ENCODE measurements at places on chromosomes 12 and 14.

- DNase-seq: no peak
Measured at GRCh38 chr14:83850092-83850491, 1679.9 kb upstream of the FLRT2 start.

GRCh38 chr12:54036620-54037359 is 3.9 kb downstream of the HOXC5 start:
- DNase-seq: no peak

DNA sequence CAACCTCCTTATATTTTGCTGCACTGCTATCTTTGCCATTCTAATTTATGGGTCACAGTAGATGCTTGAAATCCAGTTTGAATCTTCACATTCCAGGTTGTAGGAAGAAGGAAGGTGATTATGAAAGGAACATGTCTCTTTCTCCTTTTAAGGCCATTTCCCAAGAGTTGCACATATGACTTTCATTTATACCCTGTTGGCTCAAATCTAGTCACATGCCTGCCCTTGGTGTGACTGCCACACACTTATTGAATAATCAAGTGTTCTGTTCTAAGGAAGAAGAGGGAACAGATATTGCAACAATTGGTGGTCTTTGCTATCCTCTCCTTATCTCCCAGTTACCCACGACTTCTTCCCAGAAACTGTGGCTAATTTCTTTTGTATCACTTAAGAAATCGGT is 404.3 kb downstream of the TMEM117 start:
- no peak for DNase-seq

DNA sequence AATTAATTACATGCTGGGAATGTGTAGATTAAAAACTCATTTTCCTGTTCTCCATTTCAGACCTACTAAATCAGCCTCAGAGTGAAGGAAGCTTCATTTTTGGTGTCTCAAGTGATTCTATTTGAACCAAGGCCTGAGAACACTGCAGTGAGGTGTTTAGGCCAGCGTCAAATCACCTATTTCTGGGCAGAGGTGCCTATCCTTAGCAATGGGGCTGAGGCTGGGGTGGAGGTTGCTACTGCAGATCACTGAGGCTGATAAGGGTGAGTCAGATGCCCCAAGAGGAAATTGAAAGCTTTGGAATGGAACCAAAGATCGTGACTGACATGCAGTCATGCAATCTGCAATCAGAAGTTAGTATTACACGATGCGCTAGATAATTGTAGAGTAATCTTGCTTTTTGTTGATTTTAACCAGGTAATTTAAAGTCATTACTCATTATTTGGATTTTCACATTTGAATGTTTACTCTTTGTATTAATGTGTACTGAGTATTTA is 4.4 kb downstream of the TXNRD1 start:
- peak; percentile 68 for DNase-seq

- DNase-seq: no peak
Measured at GRCh38 chr12:132806857-132807256, 21.8 kb downstream of the GOLGA3 start.

DNA sequence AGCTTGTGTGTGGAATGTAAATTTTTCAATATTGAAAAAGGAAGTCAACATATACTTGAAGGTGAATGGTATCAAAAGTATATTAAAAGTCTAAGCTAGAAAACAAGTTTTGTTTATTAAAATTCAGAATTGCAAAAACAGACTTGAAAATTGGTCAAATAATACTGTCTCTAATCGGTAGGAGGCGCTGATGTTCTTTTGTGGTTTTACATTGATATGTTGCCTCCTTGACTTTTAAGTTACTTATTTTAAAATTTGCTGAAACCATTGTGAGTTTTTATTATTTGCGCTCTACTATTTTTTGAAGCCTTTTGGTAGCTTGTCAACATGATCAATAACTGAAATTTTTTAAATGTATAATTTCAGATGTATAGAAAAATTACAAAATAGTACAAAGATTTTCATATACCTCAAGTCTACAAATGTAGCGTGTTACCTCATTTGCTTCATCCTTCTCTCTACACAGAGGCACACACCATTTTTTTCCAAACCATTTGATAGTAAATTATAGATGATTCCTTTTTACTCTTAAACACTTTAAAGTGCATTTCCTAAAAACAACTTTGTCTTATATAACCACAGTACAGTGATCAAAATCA is 6.9 kb downstream of the RTRAF start:
- no peak for DNase-seq

DNA sequence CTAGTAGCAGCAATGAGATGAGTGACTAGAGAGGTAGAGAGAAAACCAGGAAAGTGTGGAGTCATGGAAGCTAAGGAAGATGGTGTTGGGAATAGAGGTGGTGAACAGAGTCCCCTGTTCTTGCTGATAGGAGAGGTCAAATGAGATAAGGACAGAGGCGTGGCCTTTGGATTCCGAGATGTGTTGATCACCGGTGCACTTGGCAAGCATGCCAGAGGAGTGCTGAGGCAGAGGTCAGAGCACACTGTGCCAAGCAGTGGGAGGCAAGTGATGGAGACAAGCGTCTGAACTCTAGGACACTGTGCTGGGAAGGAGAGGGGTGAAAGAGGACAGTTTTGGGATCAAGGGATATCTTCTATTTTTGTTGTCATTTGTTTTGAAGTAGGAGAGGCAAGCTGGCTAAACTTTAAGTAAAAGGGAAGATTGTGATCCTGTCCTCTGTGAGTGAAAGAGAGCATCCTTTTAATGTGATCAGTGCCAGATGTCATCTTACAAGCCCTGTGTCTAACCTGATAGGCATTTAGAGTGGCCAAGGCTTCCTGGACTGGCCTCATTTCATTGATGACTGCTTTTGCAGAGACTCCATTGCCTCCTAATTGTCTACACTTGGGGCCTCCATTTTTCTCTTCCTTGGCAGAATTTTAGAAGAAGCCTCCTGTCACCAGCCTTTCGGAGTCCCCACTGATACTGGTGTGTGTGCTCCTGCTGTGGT is 336.4 kb downstream of the CACNA1C start:
- DNase-seq: no peak

GRCh38 chr14:91270619-91271018 is 26.1 kb upstream of the GPR68 start:
- DNase-seq: no peak

DNA sequence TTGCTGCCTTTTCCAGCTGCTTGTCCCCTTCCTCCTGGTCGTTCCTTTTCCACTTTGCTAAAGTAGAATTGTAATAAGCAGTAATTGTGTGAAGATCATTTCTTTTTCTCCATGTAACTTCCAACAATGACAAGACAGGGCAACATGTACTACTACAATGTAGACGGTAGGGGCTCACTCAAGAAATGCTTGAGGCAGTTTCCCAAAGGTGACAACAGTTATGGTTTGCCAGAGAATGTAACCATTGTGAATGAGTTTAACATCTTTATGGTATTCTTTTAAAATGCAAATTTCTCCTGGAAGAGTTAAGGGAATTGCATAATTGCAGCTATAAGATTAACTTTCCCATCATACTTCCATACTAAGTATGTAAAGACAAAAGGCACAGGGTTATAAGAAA is 23.8 kb upstream of the PHLDA1 start:
- DNase-seq: no peak

DNA sequence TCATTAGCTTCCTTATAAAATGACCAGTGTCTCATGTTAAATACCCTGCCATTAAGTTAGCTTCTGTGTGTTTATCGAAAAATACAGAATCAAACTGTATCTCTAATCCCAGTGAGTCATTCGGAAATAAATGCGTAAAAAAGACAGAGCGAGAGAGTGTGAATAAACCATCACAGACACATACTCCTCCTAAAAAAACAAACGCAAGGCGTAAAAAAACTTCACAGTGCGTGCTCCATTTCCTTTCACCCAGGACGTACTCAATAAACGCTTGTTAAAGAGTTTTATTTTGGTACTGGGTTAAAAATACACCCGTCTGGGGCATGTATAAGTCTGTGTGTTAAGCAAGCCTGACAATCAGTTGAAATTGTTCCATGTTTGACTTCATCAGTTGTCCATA is 58.8 kb upstream of the ISM2 start:
- DNase-seq: no peak

GRCh38 chr12:47527816-47528215 is 178.0 kb downstream of the RPAP3 start:
- DNase-seq: no peak

DNA sequence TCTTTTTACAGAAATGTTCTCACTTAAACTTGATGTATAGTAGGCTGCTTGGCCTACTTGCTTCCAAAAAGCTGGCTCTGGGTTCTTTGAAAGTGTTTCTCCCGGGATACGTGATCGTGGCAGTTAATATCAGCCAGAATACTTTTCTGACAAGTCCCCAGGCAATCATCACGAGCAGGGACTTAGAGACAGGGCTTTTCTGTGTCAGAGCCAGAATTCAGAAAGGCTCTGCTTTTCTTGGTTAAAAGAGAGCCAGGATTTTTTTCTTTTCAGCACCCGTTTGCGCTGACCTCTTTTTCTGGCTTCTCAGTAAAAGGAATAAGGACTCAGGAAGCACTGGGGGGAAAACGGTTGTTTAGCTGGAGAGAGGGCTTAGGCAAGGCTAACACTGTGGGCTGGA is 57.8 kb upstream of the ARHGAP5 start:
- DNase-seq: no peak

GRCh38 chr12:101174541-101174940 is 35.5 kb downstream of the SLC5A8 start:
- DNase-seq: no peak

GRCh38 chr14:71621980-71622605 is 310.1 kb upstream of the RGS6 start:
- DNase-seq: no peak

DNA sequence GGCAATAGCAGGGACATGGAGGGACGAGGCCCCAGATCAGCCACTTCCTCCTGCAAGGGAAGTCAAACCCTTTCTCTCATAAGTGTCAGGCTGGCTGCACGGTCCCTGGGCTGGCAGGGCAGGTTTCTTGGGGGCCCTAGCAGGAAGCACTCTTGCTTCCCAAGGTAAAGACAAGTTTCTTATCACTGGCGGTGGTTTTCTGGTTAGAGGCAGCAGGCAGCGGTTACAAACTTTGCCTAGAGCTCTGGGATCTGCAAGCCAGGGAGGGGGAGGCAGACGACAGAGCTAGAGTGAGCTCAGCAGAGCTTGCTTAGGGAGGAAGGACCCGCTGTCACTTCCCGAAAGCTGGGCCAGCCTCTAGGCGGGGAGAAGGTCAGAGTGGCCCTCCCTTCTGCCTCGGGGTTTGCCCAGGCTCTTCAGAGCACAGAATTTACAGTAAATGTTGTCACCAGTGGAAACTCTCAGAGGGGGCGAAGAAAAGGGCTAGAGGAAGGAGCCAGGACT is 20.4 kb downstream of the BATF start:
- DNase-seq: no peak

DNA sequence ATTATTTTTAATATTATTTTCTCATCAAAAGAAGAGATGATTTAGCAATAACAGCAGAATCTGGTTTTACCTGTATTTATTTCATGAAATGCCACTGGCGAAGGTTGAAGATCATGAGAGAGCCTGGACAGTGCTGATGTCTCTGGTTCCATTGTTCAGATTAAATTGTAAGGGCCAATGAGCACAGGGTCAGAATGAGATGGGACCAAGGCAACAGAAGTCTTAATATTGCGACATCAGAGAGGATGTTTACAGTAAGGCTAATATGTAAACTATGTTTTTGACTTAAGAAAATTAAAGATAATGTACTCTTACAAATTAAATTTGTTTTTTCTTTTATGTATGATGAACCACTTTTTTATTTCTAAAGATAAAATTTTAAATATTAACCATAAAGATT is 35.2 kb upstream of the KLRD1 start:
- no peak for DNase-seq

DNA sequence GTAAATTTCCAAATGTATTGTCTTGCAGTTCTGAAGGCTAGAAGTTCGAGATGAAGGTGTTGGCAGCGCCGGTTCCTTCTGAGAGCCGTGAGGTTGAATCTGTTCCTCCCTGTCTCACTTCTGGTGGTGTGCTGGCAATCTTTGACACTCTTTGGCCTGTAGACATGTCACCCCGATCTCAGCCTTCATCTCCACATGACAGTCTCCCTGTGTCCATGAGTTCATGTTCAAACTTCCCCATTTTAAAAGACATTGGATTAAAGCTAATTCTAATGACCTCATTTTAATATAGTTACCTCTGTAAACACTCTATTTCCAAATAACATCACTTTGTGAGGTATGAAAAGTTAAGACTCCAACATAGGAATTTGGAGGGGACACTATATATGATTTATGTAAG is 4.1 kb upstream of the RBM19 start:
- DNase-seq: no peak

- DNase-seq: no peak
Measured at GRCh38 chr14:103107941-103108748, 13.6 kb downstream of the EXOC3L4 start.

- no peak for DNase-seq
Measured at GRCh38 chr12:109027767-109028166, 6.9 kb upstream of the SVOP start.

- no peak for DNase-seq
Measured at GRCh38 chr14:51014086-51014485, 69.8 kb upstream of the PYGL start.

DNA sequence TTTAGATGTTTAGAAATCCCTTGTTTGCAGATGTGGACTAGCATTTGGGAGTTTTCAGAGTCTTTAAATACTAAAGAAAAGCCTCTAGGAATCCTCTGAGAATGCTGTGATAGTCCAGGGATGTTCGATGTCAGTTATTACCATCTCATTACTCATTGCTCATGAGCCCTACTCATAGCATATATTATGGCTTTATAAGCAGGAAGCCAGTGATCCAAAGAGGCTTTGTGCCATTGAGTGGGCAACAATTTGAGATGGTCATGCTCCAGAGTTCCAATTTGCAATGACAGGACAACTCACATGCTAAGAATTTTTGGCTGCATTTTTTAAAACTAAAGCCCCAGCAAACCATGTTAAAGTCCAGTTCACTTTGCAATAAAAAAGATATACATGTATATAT is 163.0 kb downstream of the OTOGL start:
- no peak for DNase-seq

DNA sequence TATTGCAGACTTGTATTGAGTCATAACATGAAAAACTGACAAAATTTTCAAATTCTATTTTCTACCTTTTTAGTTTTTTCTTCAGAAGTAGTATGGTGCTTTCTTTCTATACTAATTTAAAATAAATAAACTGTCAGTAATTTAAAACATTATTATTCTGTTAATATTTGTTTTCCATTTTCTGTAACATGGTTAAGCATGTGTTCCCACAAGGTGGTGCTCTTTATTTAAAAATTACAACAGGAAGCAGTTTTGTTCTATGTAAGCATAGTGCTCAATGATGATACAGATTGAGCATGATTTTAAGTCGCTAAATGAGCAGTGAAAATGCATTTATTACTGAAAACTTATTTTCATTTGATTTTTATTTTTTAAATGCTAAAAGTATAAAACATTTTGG is 114.6 kb downstream of the PPFIA2 start:
- DNase-seq: peak; percentile 26

GRCh38 chr14:54354096-54354495 is 42.7 kb upstream of the CDKN3 start:
- no peak for DNase-seq

DNA sequence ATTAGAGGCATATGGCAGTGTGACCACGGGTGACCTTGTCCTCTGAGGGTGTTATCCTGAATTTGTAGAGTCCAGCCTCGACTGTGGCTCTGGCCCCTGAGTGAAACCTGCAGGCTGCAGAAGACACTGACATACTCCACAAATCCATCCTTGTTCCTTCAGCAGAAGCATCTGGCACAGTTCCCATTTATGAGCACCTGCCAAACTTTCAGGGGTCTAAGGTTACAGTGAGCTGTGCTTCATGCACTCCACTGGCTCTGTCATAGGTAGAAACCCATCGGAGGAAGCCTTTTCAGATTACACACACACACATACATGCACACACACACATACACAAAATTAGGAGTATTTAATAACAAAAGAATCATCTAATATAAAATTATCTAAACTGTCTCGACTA is 13.6 kb upstream of the NUAK1 start:
- DNase-seq: no peak

- no peak for DNase-seq
Measured at GRCh38 chr12:75813072-75813471, 218.5 kb downstream of the PHLDA1 start.

Measured in SHP77 treated with DMSO at 0.1 percent for 48 hours (cell line).